ENCODE measurements at places on chromosomes 4 and X.

DNA sequence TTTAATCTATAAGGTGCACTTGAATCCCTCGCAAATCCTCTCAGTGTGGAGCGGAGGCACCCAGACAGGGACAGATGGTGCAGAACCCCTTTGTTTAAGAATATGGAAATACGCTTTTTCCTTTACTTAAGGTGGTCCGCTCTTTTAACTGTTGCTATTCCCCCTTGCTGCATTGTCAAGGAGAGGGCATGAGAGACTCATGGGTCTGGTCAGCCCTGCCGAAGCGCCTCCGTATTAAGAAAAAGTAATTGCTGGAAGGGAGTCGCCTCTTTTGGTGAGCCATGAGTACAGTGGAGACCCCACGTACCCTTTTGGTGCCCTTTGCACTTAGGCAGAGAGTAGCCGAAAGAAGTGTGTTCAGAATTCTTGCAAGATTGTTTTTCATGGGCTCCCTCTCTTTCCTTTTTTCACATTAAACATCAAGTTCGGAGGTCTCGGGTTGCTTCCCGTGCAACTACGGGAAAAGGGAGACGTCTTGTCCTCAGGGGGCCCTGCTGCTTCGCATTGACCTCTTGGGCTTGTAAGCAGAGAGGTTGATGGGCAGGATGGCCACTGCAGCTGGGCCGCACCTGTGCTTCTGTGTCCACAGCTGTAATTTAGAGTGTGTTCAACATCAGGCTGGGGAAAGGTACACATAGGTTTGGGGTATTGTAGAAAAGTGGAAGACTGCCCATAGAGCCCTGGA is 109.6 kb downstream of the SPRY1 start:
- no peak for DNase-seq

DNA sequence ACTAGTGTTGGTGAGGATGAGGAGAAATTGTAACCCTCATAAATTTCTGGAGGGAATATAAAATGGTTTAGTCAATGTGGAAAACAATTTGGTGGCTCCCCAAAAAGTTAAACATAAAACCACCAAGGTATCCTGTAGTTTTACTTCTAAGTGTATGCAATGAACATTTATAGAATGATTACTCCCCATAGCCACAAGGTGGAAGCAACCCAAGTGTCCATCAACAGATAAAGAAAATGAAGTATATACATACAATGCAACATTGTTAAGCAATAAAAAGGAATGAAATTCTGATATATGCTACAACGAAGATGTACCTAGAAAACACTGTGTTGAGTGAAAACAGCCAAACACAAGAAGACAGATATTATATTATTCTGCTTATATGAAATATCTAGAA is 569.1 kb upstream of the GRID2 start:
- no peak for DNase-seq

GRCh38 chr4:48027653-48028052 is 11.1 kb downstream of the NIPAL1 start:
- no peak for DNase-seq

- no peak for DNase-seq
Observed at GRCh38 chrX:18899796-18900380, 84.0 kb downstream of the PHKA2 start.

- DNase-seq, result no peak
Observed at GRCh38 chr4:113987382-113987941, 8.0 kb upstream of the ARSJ start.

DNA sequence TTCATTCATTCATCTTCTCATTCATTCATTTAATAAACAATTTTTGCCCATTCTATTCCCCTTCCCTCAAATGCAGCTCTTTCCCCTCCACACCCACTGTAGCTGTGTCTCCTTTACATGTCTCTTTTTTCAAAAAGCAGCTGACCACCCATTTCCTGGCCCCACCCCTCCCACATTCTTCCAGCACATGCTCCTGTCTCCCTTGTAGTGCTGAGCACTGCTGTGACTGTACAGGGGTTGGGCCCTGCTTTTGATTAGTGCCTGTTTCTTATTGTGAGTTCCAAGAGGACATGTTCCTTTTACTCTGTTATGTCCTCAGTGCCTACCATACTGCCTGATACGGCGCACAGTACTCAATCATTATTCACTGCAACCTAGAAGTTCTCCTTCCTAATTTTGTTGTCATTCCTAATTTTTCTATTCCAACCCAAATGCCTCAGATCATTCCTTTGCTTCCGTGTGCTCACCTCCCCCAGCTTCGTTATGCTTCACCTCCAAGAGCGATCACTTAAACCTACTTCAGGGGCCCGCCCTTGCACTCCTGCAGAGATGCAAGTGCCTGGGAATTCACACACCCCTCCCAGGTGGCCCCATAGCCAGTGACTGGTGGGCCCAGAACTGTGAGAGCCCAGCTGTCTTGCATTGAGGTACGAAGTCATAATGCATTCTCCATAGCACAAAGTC is 152.2 kb downstream of the STK32B start:
- peak; percentile 40 for DNase-seq

GRCh38 chr4:117001077-117001476 is 84.3 kb downstream of the TRAM1L1 start:
- no peak for DNase-seq

DNA sequence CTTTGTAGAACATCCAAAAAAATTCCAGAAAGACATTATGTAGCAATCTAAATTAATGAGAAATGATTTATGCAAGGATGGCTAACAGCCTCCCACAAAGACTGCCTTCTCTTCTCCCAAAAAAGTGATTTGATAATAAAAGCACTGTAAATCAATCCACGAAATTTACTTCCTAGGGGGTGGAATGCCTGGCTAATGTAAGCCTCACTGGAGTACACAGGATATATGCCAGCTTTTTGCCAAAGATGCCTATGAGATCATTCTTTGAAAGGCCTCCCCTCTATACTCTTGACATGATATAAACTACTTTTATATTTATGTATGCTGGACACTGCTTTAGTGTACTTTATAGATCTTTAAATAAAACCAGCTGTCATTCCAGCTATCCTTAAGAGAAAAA is 211.1 kb downstream of the ADAMTS3 start:
- no peak for DNase-seq
